T-helper 1 cell (primary cell): ENCODE measurements at places on chromosomes 12 and 14.

DNA sequence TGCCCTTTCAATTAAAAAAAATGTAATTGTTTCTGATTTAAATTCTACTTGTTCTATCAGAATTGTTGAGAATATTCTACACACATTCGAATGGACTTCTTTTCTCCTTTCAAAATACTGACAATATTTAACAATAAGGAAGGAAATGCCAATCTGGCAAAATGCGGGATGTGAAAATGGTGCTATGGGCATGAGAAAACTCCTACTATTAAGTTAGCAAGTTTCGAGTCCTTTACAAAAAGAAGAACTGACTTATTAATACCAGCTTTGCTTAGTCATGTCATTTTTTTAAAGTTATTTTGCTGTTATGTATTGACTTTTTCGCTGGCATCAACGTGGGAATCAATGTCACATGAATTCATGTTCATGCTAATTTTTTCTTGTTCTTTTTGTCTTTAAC lies 31.7 kb upstream of the ARL1 start:
- no peak for DNase-seq

DNA sequence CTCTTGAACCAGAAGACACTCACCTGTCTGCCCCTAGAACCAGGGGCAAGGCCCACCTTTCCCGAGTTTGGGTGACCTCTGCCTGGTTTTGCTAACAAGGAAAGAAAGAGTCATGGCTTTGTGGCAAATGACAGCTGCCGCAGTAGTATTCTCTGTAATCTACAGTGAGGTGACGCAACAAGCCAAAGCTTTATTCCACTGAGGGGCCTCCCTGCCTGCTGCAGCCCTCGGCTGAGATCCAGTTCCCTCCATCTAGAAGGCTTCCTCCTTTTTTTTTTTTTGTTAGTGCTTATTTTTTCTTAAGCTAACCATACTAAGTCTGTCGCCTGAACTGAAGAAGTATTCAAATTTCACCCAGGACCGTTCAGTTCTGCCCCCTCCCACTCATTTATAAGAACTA lies 142.3 kb upstream of the TMCC3 start:
- DNase-seq = no peak

GRCh38 chr12:56670836-56671235 lies 17.2 kb downstream of the PTGES3 start:
- no peak for DNase-seq

- no peak for DNase-seq
Observed at GRCh38 chr14:77045238-77046162, 17.0 kb upstream of the IRF2BPL start.

GRCh38 chr12:131808744-131809371 lies 19.3 kb upstream of the MMP17 start:
- no peak for DNase-seq

- DNase-seq = no peak
Observed at GRCh38 chr12:65868133-65868705, 43.9 kb downstream of the HMGA2 start.

- no peak for DNase-seq
Observed at GRCh38 chr12:20477255-20477654, 108.9 kb downstream of the PDE3A start.

GRCh38 chr12:131223791-131224225 lies 270.1 kb downstream of the ADGRD1 start:
- no peak for DNase-seq

- no peak for DNase-seq
Observed at GRCh38 chr14:89654998-89655397, 238.0 kb upstream of the FOXN3 start.

GRCh38 chr12:63093711-63094110 lies 57.3 kb downstream of the AVPR1A start:
- no peak for DNase-seq

- no peak for DNase-seq
Observed at GRCh38 chr12:117034249-117034648, 65.0 kb downstream of the TESC start.

DNA sequence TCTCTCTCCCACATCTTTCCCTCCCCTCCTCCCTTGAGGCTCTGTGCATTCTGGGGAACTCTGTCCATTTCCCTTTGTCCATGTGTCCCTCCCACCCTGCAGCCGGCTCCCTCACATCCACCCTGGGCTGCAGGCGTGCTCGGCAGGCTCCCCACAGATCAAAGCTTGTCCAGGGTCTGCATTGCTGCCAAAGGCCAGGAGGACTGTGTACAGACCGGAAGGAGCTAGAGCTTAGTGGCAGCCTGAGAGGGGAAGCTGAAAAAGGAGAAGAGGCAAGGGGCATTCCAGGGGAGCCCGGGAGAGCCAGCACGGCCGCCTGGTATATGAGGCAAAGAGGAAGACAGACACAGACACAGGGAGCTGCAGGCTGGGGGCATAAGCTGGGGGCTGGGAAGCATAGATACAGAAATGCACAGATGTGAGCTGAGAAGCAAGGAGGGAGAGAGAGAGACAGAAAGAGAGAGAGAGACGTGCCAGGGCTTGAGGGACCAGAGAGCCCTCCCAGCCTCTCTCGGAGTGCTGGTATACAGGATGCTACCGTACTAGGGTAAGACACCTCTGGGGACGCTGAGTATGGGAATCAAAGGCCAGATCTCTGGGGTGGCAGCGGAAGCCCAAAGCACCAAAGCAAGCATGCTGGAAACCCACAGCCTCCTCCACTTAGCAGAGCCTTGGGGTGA lies 3.3 kb downstream of the CD4 start:
- DNase-seq = peak; percentile 54

- no peak for DNase-seq
Observed at GRCh38 chr12:12086362-12086761, 15.6 kb downstream of the BCL2L14 start.

DNA sequence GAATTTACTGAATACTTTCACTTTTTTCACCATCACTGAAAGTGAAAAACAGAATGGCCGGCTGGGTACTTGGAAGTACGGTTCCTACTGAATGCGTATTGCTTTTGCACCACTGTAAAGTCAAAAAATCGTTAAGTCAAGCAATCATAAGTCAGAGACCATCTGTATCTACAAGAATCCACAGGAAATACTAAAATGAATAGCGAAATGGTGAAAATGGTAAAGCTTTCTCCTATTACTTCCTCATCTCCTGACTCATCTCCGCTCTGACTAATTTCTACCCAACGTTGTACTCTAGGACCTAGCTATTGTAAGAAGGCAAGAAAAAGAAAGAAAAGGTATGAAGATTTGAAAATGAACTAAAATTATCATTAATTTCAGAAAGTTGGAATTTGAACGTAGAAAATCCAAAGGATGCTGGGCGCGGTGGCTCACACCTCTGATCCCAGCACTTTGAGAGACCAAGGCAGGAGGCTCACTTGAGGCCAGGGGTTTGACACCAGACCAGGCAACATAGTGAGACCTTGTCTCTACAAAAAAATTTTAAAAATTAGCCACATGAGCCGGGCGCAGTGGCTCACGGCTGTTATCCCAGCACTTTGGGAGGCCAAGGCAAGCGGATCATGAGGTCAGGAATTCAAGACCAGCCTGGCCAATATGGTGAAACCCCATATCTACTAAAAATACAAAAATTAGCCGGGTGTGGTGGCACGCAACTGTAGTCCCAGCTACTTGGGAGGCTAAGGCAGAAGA lies 5.3 kb upstream of the CDCA4 start:
- DNase-seq = peak; percentile 88

- DNase-seq = no peak
Observed at GRCh38 chr12:114812858-114813761, 129.1 kb upstream of the TBX3 start.

DNA sequence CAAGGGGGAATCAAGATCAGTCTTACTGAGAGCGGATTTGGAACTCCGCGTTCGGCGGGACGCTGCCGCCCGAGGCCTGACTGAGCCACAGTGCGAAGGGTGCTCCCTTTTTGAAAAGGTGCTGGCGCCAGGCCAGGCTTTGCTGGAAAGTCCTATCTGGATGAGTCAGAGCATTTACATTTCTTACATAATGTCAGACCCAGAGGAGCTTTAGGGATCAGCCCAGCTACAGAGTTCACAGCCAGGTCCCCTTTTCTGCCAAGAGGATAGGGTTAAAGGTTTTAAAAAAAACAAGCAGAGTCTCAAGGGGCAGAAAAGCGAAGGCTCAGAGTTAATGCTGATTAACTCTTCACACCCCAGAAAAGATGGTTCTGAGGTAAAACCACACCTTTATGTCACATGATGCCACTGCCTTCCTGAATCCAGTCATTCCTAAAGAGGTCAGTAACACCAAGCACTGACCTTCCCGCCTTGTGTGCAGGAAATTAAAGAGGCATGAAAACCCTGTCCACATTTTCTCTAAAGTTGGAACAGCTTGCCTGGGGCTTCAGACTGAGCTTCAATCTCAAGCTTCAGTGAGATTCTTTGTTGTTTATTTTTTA lies 11.7 kb upstream of the FBXL14 start:
- DNase-seq = no peak

DNA sequence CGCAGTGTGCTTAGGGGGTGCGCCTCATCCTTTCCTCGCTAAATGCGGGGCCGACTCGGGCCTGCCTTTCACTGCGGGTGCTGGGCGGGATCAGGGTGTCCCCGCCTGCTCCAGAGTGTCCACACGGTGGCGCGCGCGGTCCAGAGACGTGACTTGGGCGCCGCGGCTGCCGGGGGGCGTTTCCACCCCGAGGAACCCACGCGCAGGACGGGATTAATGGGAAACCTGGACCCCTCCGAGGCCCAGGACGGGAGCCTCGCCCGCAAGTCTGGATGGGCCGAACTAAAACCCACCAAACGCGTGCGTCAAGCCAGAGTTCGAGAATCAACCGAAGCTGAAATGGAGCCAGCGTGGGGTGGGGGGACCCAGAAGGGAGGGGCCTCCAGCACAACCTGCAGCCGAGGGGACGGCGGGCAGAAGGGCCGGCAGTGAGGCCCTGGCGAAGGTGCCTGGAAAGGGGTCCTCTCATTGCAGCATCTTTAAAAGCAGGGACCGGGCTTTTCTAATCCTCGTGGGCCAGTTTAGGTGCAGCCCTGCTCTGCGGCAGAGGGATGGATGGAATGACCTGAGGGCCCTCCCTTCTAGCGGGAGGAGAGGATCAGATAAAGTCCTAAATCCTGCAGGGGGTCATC lies 93.3 kb downstream of the NINJ2 start:
- peak; percentile 81 for DNase-seq

DNA sequence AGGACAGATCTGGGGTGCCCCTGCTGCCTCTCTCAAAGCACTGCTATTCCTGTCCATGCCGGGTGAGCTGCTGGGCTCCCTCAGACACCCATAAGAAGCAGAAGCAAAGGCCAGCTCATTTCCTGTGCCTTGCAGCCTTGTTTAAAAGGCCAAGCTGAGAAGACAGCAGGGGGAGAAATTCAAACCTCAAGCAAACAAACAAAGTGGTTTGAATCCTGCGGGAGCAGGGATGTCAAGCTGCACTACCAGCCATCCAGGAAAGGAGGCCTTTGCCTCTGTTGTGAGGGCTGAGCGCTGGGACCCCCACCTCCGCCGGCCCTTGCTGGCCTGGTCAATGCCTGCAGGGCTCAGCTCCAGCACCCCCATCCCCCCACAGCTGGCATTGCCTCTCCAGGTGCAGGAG lies 176.5 kb downstream of the PIWIL1 start:
- no peak for DNase-seq

DNA sequence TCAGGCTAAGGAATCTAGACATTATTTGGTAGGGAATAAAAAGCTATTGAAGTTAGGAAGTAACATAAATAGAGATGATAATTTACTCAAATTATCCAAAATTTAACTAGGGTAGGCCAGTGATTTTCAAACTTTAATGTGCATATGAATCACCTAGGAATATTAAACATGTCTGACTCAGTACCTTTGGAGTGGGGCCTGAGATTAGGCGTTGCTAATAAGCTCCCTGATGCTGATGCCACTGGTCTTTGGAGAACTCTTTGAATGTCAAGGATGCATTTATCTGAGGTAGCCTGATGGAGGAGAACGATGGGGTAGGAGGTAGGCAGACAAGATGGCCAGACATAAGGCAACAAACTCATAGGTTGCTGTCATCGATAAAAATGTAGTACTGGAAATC lies 33.2 kb downstream of the EFCAB11 start:
- no peak for DNase-seq

DNA sequence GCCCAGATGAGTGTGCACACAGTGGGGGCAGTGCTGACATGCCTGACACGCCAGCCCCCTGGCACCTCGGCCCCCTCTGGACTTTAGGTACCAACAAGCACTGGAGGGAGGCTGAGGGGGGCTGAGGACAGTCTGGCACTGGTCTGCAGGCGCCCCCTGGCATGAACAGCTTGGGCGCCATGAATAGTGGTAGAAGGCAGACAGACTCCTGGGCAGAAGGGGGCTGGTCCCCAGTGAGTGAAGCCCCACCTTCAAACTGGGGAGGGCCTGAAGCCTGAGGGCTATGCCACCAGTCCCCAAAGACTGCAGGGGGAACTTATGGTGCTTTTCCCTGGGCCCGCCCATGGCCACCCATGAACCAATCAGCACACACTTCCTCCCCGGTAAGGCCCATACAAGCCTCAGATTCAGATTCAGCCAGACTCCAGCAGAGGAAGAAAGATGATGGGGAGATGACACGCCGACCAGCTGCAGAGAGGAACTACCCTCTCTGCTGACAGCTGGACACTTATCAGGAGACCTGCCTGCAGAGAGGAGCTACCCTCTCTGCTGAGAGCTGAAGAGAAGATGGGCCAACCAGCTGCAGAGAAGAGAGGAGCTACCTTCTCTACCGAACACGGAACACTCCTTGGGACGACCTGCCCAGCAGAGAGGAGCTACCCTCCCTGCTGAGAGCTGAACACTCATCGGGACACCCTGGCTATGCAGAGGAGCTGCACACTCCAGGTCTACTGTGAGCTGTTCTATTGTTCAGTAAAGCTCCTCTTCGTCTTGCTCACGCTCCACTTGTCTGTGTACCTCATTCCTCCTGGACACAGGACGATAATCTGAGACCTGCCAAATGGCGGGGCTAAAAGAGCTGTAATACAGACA lies 324.5 kb downstream of the PCNX1 start:
- DNase-seq = no peak

DNA sequence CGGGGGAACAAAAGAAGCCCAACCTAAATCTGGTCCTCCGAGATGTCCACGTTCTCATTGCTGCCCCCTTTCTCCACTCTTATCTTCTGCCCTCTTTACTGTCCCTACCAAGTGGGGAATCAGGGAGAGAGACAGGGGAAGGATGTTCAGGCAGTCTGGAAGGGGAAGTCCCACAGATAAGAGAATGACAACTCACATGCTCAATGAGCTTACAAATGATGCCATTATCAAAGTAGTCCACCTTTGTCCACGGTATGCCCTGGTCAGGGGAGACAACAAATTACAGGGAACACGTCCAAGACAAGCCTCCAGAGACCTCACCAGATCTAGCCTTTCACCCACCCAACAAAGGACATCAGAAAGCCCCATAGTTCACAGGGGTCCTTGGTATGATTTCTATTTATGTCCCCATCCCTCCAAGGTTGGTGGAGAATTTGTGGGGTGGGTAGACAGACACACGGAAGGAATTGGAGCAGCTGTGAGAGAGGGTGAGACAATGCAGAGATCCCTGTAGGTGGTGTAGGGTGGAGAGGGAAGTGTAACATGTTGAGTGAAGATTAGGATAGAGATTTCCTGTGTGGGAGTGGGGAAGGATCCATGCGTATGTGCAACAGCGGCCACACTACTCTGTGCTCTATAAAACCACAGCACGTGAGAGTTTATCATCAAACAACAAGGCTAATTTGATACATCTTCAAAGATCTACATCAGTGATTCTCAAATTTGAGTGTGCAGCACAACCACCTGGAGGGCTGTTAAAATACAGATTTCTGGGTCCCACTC lies 10.7 kb downstream of the MYO1A start:
- no peak for DNase-seq
